Activated CD4-positive, alpha-beta memory T cell treated with anti-CD3 and anti-CD28 coated beads, Interleukin-2, amount 10 ng/mL, durations not matched to agents 7 days and 5 days (primary cell): ENCODE measurements at places on chromosomes 3 and 15. TPM values are rescaled to one million over a fixed set of nuclear protein-coding genes. Genes with fewer than 3 reads are reported as not detected.
A peak's percentile ranks its signal among the peaks of the same experiment; 100 is the strongest.

Gene TRIM69
- 88.2 TPM for total RNA-seq

Gene NR2E3
- not detected for total RNA-seq

Gene ROPN1
- total RNA-seq, result not detected

DNA sequence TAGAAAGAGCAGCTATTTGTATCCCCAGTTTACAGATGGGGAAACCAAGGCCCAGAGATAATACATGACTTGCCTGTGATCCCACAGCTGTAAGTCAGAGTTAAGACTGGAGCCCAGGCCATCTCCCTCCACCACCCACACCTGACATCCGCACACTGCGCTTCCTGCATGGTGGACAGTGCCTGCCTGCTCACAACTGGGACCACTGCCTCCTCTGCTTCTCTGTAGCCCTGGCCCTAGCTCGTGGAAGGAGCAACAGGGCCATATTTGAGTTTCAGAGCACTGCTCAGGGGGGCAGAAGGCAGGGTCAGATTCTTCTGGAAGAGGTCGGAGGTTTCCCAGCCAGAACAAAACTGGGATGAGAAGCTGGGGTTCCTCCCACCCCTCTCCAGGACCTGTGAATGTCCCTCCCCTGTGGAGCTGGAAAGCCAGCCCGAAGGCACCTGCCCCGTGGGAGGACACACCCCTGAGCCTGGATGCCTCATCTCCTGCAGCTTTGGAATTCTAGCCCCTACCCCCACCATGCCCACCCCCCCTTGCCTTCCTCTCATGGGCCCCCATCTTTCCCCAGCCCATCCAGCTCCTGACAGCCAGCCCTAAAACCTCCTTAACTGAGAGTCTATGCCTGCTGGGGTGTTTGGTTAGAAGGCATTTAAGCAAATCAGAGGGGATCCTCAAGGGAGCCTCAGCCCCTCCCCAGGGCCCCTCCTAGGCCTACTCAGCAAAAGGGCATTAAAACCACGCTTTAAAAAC, 100.1 kb downstream of the TPRA1 start:
- peak; percentile 2 for DNase-seq

- DNase-seq, result no peak
Observed at GRCh38 chr15:81475471-81475870, 101.5 kb upstream of the TMC3 start.

GRCh38 chr3:122919291-122919610, 108.3 kb downstream of the SEMA5B start:
- no peak for DNase-seq
